ENCODE measurements at places on chromosomes 1 and 21.

DNA sequence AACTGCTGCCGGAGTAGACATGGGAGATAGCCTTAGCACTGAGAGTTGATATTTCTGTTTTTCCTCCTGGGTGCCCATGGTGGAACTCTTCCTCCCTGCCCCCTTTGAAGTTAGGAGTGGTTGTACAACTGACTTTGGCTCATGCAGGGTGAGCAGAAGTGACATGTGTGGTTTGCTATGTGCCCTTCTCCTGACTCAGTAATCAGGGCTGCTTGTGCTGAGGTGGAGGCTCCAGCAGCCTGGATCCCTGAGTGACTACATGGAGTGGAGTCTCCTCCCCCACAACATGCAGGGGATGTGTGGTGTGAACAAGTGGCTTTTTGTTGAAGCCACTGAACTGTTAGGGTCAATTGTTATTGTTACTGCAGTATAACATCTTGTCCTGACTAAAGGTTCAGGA lies 261.6 kb downstream of the CAMTA1 start:
- DNase-seq: no peak

GRCh38 chr1:42951588-42951987 lies 7.1 kb downstream of the SLC2A1 start:
- DNase-seq: no peak

GRCh38 chr1:231750296-231750695 lies 123.7 kb downstream of the DISC1 start:
- no peak for DNase-seq

DNA sequence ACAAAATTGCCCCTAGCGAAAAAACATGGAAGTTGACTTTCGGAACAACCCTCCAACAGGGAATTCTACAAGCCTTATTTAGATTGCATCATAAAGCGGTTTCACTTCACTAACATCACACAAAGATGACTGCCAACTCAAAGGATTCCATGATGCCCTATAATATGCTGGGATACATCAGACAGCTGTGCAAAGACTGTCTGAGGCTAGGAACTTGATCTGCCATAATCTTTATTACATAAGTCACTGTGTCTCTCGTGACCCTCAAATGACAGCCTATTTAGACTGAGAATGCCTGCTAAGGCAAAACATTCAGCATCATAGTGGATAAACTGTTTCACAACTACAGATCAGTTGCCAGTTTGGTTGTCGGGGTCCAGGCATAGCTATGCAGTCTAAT lies 23.8 kb downstream of the FH start:
- DNase-seq: no peak

DNA sequence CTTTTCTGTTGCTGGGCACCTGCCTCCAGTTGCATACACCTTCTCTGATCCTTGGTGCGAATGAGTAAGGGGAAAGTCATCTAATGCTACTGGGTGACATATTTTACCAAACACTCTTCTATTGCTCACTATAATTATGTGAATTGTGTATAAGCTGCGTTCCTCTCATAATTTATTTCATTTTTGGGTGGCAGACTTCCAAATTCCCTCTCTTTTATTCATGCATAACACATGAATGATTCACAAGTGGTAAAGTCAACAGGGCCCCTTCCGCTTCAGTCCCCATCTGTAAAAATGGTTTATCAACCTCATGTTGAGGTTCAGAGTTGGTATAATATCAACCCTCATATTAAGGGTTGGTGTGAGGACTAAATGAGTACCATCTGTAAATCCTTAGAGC lies 3.2 kb upstream of the QSOX1 start:
- DNase-seq: no peak

DNA sequence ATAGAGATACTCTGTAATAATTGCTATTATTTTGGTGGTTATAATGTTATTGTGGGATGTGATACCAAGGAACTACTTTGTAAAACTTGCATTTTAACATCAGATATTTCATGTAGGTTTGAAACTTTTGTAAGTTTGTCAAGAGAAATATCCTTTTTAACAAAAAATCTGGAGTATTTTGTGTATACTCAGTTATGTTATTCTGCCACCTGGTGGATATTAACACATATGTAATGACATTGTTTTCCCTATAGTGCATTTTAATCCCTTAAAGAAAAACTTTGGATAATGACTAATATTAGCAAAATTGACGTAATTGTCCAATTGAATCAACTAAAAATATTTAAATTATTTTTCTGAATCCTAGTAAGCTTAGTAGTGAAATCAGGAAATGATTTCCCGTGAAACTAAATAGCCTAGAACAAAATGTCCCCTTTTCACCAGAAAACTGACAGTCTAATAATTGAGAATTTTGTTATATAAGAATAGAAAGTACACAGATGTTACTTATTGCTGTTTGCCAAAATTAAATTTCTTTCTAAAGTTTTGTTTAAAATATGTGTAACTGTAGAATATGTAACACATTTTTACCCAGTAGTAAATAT lies 39.6 kb downstream of the KCTD3 start:
- DNase-seq: no peak

GRCh38 chr1:150621497-150622302 lies 7.7 kb downstream of the ENSA start:
- no peak for DNase-seq

DNA sequence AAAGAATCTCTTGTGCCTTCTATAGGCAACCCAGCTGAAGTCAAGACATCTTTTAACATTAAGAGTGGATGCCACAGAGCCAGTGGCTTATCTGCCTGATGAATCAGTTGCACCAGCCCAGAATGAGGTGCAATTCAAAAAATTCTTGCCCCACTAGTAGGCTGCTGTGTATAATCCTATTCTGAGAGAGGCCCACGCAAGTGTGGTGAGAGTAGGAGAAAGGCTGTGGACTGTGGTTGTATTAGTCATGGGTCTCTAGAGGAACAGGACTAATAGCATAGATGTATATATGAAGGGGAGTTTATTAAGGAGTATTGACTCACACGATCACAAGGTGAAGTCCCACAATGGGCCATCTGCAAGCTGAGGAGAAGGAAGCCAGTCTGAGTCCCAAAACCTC lies 216.4 kb downstream of the LTN1 start:
- DNase-seq: no peak

DNA sequence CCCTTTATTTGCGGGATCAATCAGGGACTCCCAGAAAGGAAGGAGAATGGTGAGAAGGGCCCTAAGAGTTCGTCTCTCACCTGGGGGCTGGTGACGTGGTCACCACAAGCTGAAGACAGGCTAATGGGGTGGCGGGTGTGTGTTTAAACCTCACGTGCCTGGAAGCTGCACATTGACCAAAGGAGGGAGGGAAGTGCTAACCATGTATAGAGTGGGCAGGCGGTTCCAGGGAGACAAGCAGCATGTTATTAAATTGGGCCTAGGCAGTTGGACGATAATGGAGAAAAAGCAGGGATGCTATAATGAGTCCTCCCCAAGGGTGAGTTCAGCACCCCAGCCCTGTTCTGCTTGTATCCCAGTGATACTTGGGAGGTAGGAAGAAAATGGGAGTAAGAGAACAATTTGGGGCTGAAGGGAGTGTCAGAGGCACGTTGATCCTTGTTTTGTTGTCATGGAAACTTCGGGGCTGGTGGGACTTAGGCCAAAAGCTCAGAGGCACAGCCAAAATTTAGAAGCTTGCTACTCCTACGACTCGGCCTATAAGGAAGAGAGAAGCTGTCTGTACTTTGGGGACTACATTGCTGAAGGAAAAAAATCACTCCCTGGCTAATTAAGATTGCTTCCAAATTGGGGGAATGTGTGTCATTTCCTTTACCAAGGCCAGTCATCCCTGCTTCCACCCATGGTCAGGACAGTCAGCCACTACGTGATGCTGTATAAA lies 33.2 kb upstream of the EPHA8 start:
- DNase-seq: no peak

GRCh38 chr1:108190001-108190634 lies 10.0 kb downstream of the SLC25A24 start:
- DNase-seq: no peak

DNA sequence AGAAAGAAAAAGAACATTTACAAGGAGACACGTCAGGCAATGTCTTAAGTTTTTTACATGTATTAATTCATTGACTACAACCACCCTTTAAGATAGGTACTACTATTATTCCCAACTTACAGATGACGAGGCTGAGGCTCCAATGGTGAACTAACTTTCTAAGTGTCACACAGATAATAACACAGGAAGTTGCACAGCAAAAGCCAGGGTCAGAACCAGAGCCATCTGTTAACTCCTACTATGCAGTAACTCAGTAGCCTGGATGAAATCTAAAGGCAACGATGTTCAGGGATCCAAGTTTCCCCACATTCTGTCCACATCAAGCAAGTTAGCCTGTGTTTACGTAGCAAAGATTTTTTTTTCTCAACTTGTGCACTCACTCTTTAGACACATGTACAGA lies 371.7 kb downstream of the PTPRC start:
- DNase-seq: no peak

GRCh38 chr1:204087893-204088528 lies 15.1 kb downstream of the SOX13 start:
- DNase-seq: peak; percentile 74

DNA sequence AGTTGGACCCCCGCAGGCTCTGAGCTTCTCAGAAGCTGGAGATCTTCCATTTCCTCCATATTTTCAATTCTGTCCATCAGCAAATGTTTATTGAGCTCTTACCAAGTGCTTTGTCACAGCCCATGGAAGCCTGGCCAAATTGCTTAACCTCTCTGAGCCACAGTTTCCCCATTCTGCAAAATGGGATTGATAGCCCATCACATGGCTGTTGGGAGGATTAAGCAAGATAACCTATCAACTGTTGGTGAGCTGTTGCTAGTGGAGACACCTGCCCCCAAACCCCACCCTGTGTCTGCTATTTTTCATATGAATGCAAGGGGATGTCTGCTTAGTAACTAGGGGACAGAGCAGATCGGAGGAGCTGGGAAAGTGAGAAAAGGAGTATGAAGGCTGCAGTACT lies 38.3 kb downstream of the CD34 start:
- DNase-seq: no peak

DNA sequence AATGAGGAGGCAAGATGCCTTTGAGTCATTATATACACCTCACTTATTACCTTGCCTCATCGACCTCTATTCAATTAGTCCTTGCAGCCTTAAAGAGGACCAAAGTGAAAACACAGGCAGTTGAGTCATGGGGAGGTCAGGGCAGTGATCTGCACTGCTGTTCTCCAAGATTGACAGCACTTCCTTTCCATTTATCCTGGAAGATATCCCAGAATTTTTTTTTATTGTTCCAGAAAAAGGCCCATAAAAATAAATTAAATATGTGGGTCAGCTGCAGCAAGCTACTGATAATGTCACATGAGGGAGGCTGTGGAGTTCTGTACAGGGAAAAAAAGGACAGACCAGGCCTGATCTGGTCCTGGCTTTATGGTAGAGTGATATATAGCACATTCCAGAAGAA lies 33.2 kb upstream of the CDC42BPA start:
- DNase-seq: no peak

DNA sequence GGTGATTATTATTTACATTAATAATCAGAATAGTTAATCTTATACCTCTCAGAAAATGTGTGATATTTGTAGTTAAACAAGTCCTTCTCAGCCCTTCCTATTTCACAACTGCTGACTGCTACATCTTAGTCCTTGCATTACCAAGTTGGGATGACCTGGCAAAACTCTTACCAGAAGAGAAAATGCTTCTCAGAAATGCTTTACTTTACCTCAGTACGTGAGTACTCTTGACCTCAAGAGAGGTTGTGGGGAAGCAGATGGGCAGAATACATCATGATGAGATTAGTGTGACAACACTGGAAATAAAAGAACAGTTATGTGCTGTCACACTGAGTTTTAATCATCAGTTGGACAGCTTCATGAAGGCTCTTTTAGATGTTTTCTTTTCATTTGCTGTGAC lies 16.2 kb downstream of the CFAP126 start:
- DNase-seq: no peak

DNA sequence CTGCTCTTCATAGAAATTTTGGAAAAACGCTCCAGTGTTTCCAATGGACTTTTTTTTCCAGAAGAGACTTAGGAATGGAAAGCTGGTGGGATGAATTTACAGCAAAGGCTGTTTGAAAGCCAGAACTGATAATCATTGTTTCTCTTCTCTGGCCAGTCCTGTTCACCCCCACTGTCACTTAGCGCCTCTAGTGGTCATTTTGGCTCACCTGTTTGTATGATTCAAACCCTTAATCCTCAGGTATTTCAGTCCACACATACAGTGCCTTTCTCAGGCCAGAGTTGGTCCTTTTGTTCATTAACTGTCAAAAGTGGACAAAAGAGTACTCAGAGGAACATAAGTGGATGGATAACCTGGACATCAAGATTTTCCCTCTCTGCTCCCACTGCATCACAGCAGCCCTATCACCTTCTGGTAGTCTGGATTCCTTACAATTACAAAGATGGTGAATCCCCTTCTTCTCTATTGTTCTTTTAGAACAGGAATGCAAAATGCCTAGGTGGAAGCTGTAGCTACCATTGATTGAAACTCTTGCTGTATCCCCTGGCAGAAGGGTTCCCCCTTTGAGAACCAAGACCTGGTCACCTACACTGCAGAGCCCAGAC lies 177.6 kb upstream of the OLFM3 start:
- DNase-seq: no peak

- DNase-seq: no peak
Observed at GRCh38 chr21:27646691-27647090, 679.8 kb upstream of the ADAMTS5 start.

DNA sequence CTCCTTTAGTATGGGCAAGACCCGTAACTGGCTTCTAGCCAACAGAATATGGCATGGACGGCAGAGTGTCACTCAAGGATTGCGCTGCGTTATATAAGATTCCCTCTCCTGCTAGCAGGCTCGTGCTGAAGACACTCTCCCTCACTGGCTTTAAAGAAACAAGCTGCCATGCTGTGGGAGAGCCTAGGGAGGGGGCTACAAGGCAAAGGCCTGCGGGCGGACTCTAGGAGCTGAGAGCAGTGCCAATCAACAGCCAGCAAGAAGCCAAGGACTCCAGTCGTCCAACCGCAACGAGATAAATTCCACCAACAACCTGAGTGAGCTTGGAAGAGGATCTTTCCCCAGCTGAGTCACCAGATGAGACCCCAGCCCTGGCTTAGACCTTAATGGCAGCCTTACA lies 45.9 kb upstream of the GPR157 start:
- DNase-seq: no peak

DNA sequence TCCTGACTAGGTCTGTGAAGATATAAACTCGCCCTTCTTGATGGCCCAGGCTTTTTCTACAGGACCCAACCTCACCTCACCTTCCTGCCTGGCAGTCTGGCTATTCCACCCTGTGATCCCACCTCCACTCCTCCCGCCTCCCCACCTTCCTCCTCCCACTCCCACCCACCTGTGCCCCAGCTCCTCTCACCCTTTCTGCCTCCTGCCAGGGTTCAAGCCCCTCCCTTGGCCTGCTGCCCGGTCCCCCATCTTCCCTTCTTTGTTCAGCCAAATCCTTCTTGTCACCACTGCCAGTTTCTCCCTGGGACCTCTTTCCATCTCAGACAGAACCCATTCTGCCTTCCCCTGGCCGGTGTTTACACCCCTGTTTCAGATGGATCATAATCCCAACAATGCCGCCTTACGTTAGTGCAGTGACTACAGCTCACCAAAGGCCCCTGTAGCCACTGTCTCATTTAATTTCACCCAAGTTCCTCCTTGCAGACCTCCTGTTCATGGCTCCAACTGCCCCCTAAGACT lies 127.5 kb upstream of the EDN2 start:
- no peak for DNase-seq

GRCh38 chr1:207892764-207893163 lies 18.2 kb downstream of the CD34 start:
- DNase-seq: no peak
